CD4-positive, alpha-beta T cell treated with Interleukin-4 for 1 hour (primary cell): ENCODE measurements at places on chromosomes 11 and 22.

DNA sequence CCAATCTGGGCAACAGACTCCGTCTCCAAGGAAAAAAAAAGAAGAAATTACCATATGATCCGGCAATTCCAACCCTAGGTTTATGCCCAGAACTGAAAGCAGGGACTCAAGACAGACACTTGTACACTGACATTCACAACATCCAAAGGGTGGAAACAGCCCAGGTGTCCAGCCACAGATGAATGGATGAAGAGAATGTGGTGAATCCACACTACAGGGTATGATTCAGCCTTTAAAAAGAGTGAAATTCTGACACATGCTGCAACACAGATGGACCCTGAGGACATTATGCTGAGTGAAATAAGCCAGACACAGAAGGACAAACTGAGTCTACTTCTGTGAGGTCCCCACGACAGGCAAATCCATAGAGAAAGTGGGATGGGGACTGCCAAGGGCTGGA, 43.9 kb downstream of the SGSM3 start:
- no peak for DNase-seq

- no peak for DNase-seq
These were observed 9.1 kb downstream of the WT1 start for GRCh38 chr11:32426192-32426591.

DNA sequence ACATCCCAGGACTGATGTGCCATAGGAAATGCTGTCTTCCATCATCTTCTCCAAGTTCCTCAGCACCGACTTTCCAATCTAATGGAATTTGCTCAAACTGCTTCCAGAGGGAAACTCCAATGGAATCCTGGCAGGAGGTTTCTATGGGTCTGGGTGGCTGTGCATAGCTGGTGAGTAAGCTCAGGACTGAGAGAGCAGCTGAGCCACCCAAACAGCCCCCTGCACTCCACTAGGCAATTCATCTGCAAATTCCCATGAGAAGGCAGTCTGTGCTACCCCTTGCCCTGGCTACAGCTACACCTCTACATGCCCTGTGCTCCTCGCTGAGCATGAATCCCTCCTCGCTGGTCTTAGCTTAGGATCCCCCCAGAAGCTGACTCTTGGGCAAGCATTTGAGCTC, 127.9 kb upstream of the CSNK2A3 start:
- no peak for DNase-seq

GRCh38 chr11:125100136-125100535, 11.3 kb downstream of the TMEM218 start:
- DNase-seq, result no peak

- no peak for DNase-seq
These were observed 500.5 kb downstream of the FAM181B start for GRCh38 chr11:82233201-82233600.

GRCh38 chr11:65911682-65912568, 6.9 kb downstream of the C11orf68 start:
- no peak for DNase-seq

DNA sequence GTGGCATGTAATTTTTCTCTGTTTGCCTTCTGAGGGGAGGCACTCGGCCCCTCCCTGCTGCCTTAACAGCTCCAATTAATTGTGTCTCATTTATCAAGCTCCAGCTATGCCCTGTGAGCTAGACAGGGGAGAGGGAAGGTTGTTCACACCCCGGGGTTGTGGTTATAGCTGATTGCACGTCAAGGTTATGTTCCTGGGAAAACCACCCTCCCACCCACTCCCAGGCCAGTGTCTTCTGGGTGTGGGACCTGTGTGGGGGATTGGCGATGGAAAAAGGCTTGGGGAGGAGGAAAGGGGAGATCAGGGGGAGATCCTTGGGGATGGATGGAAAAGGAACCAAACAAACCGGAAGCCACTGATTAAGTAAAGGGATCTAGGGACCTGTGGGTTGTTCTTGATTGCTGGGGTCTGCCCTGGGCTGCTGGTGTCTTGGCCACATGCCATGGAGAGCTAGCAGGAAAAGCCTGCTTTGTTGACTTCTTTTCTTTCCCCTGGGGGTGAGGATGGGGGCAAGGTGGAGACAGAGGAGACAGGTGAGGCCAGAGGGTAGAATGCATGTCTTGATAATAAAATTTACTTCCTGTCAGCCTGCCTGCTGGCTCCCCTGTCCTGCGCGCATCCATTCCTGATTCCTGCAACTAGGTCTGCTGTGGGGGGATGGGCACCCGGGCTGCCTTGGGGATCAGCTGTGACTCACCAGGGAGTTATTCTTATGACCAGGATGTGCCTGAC, 13.5 kb upstream of the SORL1-AS1 start:
- DNase-seq, result peak; percentile 66

DNA sequence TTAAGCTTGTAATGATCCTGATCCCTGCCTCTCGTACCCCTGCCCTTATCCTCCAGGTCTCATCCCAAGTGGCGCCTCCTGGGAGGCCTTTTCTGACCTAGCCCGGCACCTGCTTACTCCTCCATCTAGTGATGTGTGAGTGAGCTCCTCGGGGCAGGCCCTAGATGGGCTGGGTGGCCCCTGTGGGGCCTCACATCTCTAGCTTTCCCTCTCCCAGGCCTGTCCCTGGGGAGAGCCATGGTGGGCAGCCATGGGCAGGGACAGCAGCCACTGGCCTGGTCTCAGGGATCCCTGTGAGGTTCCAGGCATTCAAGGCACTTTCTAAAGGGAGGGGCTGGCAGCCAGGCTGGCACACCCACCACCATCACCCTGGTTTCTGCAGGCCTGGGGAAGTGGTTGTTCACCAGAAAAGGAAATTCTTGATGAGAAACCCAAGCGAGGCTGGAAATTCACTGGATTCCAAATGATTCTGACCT, 27.9 kb downstream of the GNAZ start:
- DNase-seq, result no peak

- DNase-seq, result no peak
These were observed 7.3 kb downstream of the TMPRSS13 start for GRCh38 chr11:117921893-117922292.

- no peak for DNase-seq
These were observed 497.1 kb downstream of the BRD1 start for GRCh38 chr22:49330421-49331222.

DNA sequence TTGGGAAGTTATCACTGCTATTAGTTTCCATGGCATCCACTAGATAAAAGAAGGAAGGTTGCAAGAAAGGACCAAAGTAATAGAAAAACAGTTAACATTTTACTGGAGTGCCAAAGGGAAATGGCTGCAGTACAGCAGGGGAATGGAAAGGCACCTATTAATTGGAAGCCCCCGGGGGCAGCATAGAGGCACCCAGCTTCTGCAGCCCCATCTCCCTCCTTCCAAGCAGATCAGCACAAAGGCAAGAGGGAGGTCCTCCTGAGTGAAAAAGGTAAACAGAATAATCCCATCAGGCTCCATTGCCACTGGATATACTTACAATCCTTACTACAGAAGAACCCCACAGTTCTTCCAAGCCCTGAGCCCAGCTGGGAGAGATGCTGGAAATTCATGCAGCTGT, 887.1 kb downstream of the DLG2 start:
- no peak for DNase-seq

DNA sequence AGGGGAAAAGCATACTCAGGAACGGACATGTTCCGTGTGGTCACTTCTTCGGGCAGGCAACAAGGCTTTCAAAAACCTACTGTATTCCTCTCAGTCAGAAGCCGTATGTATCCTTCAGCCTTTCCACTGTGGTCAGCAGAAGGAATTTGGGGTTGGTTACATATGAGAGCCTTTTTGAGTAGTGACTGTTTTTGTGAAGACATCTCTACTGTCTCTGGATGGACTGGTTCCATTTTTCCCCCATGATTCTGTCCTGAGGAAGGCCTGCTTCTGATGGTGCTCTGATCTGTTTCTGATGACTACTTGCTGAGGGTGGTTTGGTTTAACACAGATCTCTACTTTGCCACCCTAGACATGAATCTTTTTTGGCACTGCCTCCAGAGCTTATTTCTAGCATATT, 63.7 kb upstream of the HORMAD2 start:
- DNase-seq, result no peak

DNA sequence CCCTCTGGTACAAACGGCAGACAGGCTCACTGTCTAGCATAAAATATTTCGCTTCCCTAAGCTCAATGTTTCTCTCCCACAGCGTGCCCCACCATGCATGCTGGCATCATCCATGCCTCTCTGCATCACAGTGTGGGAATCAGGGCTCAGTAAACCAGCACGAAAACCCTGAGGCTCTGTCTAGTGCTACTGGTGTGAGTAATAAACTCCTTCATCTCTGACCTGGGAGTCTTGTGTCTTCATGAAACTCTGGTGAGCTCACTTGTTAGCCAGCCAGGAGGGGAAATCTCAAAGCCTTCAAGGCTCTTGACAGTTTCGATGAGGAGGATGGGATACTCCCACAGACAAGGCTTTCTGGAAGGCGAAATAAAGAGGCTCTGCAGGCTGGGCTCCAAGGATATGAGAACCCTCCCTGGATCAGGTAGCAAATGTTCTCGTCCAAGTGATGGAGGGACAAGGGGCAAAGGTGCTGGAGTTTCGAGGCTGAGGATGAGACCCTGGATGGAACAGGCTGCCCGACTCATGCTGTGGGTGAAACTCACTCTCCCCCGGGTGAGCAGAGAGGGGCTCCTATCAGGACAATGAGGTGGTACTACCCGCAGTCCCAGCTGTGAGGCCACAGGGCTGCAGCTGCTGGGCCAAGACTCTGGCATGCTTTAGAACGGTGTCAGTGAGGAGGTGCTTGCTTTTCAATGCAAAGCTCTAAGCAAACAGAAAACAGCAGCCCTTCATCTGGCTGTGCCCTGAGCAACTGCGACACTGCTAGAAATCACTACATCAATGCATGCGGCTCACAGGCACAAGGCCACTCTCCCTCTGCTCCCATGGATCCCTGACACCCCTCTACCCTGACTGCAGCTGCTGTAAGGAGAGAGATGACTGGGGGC, 69.3 kb downstream of the SHANK2 start:
- DNase-seq, result no peak

DNA sequence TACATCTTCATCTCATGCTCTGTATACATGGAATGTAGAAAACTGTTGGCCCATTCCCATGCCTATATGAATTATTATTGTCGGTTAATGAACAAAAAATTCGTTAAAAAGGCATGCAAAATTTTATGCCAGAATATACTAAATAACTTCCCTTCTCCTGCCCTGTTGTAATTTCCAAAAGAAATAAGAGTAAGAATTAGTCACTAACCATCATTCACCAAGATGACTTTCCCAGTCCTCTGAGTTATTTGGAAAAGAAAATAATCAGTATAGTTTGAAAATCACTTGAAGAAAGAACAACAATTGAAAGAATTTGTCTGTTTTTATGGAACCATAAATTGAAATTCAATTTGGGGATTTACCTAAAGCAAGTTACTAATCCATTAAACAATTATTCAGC, 1149.1 kb upstream of the RAG2 start:
- DNase-seq, result no peak

DNA sequence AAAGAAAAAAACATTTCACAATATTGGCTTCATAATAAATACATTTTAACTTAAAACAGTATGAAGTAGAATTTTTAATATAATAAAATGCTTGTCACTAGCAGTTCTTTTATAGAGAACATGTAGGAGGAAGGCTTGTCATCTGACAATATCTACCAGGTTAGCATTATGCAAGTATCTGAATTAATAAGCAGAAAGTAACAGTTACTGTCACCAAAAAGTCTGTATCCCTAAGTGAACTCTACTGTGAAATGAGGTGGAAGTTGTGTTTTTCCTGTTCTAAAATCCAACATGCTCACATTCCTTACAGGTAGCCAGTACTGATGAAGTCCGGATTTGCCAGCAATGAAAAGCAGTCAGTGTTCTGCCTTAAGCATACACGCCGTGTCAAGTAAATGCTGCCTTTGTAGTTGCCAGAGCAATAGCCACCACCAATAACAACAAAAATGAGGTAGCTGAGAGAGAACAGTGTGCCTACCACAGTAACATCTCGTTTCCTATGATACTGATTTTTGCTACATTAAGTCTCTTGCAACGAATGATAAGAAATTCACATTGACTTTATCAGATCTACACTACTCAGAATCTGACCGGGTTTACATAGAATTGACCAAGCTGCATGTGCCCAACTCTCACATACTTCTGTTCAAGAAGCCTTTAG, 95.5 kb downstream of the SIK3 start:
- DNase-seq, result peak; percentile 57

- no peak for DNase-seq
These were observed 121.5 kb upstream of the B3GAT1 start for GRCh38 chr11:134533511-134533910.

GRCh38 chr11:117313091-117313490, 3.0 kb downstream of the BACE1 start:
- no peak for DNase-seq

GRCh38 chr11:110242746-110243145, 53.7 kb downstream of the RDX start:
- DNase-seq, result no peak
